Activated naive CD8-positive, alpha-beta T cell treated with anti-CD3 and anti-CD28 coated beads for 36 hours (primary cell): ENCODE measurements at places on chromosomes 12 and 14. TPM values are rescaled to one million over a fixed set of nuclear protein-coding genes. Genes with fewer than 3 reads are reported as not detected.

APOLD1 gene
- total RNA-seq = 3.1 TPM

AQP2 gene
- not detected for total RNA-seq

KRT5 gene
- total RNA-seq = not detected

DEGS2 gene
- total RNA-seq = 1.6 TPM

SOAT2 gene
- total RNA-seq = 3.8 TPM

FGF23 gene
- not detected for total RNA-seq

SPIC gene
- total RNA-seq = not detected

FGD4 gene
- 0.45 TPM for total RNA-seq
